Activated CD4-positive, alpha-beta T cell treated with anti-CD3 and anti-CD28 coated beads, Interleukin-2, amount 50 U/mL, for 1 hour (primary cell): ENCODE measurements at places on chromosomes 2 and 18.

GRCh38 chr18:33716061-33716683 is 138.2 kb downstream of the ASXL3 start:
- no peak for DNase-seq

GRCh38 chr2:19796035-19796695 is 105.6 kb downstream of the TTC32 start:
- no peak for DNase-seq

GRCh38 chr2:120111193-120111592 is 98.3 kb downstream of the EPB41L5 start:
- DNase-seq, result no peak

DNA sequence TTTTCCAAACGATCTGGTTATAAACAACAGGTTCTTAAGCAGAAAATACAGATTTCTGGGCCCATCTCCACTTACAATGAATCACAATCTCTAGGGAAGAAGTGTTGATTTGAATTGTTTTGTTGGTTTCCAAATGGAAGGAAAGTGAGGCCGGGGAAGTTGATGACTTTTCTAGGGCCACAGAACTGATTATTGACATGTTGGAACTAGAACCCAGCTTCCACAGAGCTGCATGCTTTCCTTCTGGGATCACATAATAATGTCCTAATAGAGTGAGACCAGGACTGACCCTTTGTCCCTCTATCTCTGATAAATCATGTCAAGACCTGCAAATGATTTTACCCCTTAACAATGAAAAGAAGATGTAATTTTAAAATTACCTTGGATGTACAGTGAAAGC is 332.2 kb downstream of the OSR1 start:
- no peak for DNase-seq

GRCh38 chr2:185793532-185794345 is 55.1 kb downstream of the FSIP2 start:
- DNase-seq, result no peak

DNA sequence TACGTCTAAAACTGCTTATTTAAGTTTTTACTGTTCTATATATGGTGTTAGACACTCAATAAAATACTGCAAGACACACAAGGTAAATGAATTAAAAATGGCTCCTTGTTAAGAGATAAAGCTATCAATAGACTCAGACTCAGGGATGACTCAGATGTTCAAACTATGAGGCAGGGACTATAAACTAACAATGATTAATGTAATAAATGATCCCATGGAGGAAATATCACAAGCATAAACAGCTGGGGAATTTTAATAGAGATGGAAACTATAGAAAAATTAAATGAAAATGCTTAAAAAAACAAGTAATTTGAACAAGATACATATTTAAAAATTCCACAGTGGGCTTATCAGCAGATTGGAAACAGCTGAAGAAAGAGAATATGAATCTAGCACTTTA is 650.8 kb downstream of the DCDC2C start:
- no peak for DNase-seq

GRCh38 chr2:73260338-73260984 is 23.8 kb downstream of the FBXO41 start:
- no peak for DNase-seq

GRCh38 chr2:169573974-169574299 is 272 bp upstream of the FASTKD1 start:
- DNase-seq, result no peak

DNA sequence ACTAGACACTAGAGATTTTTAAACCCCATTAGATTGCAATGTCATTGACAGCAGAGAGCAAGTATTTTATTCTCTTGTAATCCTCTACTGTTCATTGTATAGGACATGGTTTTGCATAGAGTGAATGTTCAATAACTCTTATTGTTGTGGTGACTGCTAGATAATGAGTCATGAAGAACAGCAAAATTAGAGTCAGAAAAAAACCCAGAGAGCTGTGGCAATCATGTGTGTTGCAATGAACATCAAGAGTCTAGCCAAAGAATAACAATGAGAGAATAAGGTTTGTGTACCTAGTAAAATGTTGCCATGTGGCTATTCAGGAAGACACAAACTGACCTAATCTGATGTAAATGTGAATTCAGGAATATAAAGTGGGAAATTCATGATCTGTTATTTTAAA is 684.0 kb downstream of the DSC3 start:
- DNase-seq, result no peak

DNA sequence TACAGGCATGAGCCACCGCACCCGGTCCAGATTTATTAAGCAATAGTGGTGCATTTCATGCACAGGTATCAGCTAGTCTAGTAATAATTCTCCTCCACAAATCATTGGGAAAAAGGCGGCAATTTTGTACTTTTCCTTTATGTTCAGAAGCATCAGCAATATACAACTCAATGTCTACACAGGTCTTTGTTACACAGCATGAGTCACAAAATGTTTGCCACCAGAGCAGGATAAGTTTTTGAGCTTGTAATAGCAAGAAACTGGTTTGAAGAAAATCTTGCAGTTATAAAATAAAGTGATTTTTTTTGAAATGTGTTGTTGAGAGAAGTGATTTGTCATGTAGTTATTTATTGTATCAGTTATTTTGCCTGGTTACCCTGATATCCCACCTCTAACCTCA is 4.8 kb upstream of the ITPRIPL1 start:
- DNase-seq, result no peak

DNA sequence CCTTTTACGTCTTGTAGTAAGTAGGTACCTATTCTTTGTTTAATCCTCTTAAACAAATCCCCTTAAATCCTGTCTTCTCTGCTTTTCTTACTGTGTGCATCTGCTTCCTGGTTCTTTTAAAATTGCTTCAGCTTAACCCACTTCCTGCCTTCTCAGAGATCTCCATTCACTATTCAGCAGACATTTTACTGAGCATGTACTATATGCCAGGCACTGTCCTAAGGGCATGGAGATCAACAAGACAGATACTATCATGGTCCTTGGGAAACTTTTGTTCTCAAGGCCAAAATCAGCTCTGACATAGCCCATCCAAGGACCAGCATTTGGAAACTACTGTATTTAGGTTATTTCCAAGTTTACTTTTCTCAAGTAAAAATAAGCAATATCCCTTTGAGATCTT is 227.5 kb downstream of the TPGS2 start:
- no peak for DNase-seq

GRCh38 chr2:86243272-86243671 is 44.0 kb downstream of the MRPL35 start:
- no peak for DNase-seq

DNA sequence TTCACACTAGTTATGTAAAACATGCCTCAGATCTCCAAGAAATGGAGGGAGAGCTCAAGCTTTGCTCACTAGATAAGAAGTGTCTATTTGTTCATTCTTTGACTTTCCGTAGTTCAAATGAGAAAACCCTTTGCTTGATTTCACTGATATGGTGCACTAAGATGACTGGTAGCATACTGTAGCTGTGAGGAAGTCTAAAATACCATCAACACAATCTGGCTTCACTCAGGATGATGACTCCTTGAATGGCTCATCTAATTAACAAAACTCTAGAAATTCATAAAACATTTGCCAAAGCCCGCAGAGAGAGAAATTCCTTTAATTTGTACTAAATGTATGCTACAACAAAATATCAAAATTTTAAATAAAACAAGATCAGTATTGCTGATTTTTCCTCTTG is 152.8 kb upstream of the STK17B start:
- DNase-seq, result no peak

GRCh38 chr2:150391779-150392178 is 95.7 kb downstream of the RND3 start:
- no peak for DNase-seq

- no peak for DNase-seq
Observed at GRCh38 chr2:179377296-179377695, 112.7 kb upstream of the SESTD1 start.

DNA sequence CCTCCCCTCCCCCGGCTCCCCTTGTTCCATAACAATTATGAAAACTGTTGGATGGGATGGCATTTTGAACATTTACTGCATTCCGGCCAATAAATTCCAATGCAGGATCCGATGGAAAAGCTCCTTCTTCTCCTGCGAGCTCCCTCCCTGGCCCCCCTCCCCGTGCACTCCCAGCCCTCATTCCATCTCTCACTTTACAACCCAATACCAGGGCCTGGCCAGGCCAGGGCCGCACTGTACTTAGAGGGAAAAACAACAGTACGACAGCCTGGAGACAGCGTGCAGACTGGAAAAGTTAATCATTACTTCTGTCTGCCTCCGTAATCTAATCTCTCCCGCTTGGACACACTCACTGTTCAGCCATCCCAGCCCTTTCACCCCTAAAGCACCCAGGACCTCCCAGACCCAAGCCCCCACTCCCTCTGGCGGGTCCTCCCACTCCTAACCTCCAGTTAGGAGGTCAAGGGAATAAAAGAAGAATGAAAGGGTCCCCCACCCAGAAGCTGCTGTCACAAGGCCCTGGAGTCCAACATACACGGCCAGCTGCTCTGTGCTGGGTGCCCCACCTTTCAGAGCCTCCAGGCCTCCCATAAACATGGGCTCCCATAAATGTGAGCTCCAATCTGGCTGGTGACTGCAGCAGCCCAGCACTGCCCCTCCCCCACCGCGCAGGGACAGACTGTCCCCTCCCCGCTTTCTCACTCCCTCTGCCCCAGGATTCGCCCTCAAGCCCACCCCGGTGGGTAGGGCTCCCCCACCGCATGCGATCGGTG is 20.6 kb downstream of the SMAD7 start:
- no peak for DNase-seq

DNA sequence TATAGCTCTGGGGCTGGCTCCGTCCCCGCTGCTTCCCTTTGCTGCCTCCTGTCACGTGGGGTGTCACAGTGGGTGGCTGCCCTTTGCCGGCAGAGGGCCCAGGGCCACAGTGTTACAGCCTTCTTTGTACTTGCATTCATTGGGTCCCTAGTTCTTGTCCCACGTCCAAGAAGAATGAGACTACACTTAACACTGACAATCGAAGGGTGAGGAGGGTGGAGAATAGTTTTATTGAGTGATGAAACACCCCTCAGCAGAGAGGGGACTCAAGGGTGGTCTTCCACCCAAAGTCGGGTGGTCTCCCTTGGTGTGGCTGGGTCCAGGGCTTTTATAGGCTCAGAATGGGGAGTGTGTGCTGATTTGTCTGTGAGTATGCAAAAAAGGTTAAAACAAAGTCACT is 1.9 kb downstream of the ATG4B start:
- no peak for DNase-seq

DNA sequence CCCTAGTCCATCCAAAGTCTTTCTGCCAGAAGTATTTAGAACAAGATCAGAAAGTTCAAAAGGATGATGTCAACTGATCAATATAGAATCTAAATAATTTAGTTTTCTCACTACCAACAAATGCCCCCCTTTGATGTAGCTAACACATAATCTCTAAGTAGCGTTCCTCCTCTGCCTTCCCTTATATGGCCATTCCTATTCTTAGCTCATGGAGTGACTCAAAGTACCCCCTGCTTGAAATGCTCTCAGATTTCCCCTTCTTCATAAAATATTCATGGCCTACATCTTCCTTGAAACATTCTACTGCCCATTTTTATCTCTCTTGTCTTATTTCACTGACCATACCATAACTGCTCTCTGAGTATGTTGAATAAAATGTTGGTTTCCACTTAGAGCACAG is 151.5 kb downstream of the UPP2 start:
- DNase-seq, result no peak

- peak; percentile 50 for DNase-seq
Observed at GRCh38 chr2:233867993-233868532, at the start of gene MSL3B. Gene MSL3B, minus strand, starts transcription at chr2:233868386.

DNA sequence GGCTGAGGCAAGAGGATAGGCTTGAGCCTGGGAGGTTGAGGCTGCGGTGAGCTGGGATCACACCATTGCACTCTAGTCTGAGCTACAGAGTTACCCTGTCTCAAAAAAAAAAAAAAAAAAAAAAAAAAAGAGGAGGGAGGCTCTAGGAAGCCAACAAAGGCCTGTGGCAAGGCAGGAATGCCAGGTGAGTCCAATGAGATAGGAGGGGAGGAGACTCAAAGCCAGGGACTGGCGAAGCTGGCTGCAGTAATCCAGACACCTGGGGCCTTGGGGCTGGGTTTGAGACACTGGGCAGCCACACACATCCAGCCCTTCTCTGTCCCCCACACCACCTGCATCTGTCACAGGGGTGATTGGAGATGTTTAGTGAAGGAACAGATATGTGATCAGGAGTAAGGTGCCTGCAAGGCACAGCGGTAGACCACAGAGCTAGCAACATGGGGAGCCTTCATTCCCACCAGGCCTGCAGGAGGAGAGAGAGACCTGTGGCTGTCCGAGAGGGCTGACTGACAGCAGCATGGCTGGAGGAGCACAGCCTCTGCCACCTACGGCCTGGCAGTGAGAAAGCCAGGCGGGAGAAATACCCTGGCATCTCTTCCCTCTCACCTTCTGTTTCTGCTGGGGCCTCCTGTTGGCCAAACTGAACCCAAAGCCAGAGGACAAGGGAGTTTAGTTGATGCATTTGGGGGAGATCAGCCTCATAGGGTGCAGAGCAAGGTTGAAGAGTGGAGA is 9.5 kb downstream of the CHPF start:
- DNase-seq, result no peak

GRCh38 chr18:904218-905090 is at the start of gene ADCYAP1:
Gene ADCYAP1, plus strand, starts transcription at chr18:904871. Its CDS starts 516 bp downstream, at chr18:905387.
- DNase-seq, result no peak

DNA sequence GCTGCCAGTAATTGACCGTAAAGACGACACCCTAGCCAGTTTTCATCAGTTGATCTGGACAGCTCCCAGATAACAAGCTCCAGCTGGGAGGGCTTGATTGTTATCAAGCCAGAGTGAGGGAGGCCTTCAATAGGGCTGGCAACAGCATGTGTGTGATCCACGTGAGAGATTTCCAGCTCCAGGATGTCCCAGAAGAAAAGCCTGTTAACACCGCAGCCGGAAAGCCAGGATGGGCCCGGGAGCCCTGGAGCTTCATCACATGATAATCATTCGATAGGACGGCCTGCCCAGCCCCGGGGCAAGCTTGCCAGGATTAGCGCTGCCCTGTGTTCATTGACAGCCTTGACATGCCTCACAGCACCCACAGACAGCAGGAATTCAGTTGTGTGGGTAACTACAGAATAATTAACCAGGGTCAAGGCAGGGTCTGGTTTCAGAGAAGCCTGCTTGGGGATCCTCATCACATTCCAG is 182.5 kb downstream of the C1D start:
- no peak for DNase-seq

DNA sequence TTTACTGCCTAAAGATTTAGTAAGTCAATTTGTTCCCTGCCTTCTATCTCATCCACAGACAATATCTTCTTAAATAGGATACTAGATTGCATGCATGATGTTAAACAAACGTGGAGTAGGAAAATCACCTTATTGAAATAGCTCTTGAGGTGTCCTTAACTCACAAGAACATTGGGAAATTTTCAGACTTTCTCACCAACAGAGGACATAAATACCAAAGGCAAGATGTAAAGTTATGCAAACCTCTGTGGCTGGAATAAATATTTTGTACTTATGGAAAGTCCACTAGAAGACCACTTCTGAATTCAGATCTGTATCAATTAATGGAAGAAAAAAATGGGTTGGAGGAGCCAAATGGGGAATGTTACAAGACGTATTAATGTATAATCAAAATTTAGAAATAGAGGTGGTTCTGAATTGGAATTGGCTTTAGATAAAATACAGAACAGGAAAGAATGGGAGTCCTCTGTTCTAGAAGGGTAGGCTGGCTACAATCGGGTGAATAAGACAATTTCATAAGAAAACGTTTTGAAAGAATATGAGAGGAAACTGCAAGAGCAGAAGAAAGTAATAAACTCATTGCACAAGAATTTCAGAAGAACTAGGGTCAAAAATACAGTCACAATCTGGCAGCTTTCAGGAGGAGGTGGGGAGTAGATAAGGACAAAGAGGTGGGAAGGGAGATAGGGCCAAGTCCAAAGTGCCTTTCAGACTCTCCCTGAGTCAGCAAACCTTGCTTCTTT is 69.3 kb upstream of the FN1 start:
- no peak for DNase-seq
